ENCODE measurements at places on chromosomes 4 and X.

DNA sequence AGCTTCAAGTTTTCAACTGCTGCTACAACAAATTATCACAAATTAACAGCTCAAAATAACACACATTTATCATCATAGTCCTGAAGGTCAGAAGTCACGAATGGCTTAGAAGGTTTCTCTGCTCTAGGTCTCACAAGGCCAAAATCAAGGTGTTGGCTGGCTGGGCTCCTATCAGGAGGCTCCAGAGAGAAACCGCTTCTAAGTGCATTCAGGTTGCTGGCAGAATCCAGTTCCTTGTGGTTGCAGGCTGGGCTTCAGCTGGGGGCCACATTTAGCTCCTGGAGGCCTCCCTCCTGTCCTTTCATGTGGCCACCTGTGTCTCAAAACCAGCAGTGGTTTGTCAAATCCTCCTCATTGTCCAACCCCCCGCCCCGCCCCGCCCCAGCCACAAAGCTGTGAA is 15.4 kb downstream of the MRFAP1 start:
- no peak for DNase-seq

- no peak for DNase-seq
These were observed 486.4 kb upstream of the FAT1 start for GRCh38 chr4:187209921-187210613.

DNA sequence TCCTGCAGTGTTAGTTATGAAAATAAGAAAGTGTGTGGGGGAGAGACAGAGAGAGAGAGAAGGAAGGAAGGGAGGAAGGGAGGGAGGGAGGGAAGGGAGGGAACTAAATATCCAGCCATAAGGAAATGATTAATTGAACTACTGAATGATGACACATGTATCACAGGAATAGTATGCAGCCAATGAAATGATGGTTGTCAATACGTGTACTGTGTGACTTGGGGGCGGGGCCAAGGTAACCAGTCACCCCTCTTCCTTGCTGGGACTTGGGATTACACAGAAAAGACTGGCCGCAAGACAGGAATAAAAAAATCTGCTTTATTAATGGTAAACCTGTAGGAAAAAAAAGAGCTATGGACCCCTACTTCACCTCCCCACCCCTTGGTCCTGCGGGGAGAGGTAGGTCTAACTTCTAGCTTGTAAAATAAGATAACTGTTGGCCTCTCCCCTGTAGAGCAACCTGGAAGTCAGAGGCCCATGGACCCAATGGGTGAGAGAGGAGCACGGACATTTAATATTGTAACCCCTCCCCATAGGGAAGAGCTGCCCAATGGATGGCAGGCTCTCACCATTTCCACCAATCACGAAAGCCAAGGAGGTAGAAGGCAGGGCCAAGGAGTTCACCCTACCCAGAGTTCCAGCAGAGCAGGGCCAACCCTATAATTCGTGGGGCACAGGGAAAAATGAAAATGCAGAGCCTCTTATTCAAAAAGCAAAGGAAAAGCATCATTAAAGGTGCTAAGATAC is 7.4 kb downstream of the PPP2R2C start:
- no peak for DNase-seq

DNA sequence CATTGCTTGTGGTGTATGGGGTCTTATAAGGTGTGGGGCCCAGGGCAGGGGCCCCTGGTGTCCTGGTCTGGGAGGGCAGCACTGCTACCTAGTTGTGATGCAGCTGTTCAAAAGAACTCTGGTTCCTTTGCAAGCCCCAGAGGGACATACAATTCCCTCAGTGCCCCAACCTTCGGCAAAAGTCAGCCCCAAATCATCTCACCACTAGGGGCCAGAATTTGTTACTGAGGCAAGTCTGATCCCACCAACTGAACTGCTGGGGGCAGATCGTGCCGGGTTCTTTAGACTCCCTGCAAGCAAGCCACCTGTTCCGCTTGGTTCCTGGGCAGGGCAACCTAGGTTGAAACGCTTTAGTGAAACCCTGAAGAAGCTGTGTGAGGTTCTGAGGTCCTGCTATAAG is 180.1 kb upstream of the S100G start:
- DNase-seq, result no peak

DNA sequence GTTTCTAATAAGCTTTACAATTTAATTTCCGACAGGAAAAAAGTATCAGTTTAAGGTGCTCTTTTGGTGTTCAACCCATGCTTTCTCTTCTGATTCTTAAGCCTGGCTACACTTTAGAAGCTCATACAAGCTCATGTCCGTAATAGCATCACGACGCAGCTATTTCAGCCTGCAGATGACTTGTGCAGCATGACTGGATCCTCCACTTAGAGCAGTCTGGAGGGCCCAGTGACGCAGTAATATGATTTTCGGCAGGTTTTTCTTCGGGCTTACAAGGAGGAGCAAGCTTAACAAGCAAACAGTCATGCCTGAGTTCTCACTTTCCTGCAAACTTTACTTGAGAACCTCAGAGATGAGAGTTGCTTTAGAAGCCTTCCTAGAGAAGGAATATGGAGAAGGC is 85.3 kb upstream of the MAML3 start:
- no peak for DNase-seq

GRCh38 chrX:79138658-79139241 is 5.7 kb upstream of the GPR174 start:
- DNase-seq, result no peak

- DNase-seq, result no peak
These were observed 67.4 kb downstream of the EMCN start for GRCh38 chr4:100450449-100450848.

GRCh38 chrX:87525771-87526229 is 8.2 kb downstream of the KLHL4 start:
- DNase-seq, result no peak
